ENCODE measurements at places on chromosomes 7 and 10.

GRCh38 chr7:158861004-158861787 is 4.8 kb downstream of the DYNC2I1 start:
- no peak for DNase-seq

GRCh38 chr10:129101232-129101980 is 365.6 kb upstream of the MGMT start:
- no peak for DNase-seq

- no peak for DNase-seq
Observed at GRCh38 chr10:116211682-116212081, 61.3 kb downstream of the GFRA1 start.

GRCh38 chr7:138962561-138963270 is 18.5 kb downstream of the KIAA1549 start:
- no peak for DNase-seq

DNA sequence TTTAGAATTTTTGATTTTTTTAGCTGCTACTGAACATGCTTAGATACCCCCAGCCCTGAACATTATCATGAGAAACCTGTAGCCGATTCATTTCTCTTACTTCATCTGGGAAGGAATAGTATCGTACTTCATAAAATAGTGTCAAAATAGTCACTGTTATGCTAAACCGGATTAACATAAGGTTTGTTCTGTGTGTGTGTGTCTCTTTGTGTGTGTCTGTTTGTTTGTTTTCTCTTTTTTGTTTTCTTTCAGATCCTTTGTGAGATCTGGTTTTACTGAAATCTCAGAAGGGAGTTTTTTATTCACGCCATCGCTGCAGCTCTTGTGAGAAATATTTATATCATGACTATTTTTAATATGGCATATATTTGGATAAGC is 761 bp downstream of the LGI1 start:
- DNase-seq: no peak

- no peak for DNase-seq
Observed at GRCh38 chr7:5035276-5035675, 10.4 kb upstream of the RBAK start.

GRCh38 chr10:112724404-112724991 is 225.5 kb upstream of the TCF7L2 start:
- no peak for DNase-seq
